ENCODE measurements at places on chromosomes 4 and X.

DNA sequence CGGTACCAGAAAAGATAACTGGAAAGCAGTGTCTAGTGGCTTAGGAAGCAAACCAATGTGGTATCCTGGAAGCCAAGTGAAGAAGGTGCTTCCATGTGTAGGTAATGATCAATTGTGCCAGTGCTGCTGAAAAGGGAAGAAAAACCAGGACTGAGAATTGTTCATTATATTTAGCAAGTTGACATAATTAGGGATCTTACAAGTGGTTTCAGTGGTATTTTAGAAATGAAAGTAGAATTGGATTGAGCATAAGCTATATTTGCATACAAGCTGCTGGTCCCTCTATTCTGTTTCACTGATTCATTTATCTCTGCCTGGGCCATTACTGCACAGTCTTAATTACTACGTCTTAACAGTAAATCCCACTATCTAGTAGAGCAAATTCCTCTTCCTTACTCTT is 32.3 kb downstream of the PRDM8 start:
- no peak for DNase-seq

DNA sequence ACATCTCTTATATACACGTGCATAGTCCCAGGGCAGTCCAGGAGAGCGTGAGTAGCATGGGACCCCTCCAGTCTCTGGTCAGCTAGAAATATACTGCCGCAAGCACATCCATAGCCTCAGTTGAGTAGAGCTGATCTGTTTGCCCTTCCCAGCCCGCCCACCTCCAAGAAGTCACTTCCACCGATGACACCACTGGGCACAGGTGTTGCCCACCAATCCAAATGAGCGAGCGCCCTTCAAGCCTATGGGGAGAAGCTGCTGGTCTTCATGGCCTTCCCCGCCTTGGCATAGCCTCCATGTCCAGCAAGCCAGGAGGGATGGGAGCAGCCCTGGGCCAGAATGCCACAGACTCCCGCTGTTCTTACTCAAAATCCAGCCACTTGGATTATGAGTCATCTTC is 10.2 kb downstream of the DUSP9 start:
- DNase-seq, result no peak

DNA sequence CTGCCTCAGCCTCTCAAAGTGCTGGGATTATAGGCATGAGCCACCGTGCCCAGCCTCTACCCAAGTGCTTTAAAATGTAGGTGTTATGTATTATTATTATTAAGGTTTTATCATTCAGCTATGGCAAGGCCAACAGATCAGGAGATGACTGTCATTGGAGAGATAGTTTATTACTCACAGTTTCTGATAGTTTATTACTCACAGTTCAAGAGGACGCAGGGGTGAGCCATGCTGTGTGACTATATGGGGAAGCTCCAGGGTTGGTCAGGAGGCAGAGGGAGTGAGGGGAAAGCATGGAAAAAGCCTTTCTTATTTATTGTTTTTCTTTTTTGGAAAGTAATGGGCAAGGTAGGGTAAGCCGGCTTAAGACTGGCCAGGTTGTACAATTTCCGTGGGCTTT is 25.4 kb upstream of the ARSD start:
- DNase-seq, result no peak

DNA sequence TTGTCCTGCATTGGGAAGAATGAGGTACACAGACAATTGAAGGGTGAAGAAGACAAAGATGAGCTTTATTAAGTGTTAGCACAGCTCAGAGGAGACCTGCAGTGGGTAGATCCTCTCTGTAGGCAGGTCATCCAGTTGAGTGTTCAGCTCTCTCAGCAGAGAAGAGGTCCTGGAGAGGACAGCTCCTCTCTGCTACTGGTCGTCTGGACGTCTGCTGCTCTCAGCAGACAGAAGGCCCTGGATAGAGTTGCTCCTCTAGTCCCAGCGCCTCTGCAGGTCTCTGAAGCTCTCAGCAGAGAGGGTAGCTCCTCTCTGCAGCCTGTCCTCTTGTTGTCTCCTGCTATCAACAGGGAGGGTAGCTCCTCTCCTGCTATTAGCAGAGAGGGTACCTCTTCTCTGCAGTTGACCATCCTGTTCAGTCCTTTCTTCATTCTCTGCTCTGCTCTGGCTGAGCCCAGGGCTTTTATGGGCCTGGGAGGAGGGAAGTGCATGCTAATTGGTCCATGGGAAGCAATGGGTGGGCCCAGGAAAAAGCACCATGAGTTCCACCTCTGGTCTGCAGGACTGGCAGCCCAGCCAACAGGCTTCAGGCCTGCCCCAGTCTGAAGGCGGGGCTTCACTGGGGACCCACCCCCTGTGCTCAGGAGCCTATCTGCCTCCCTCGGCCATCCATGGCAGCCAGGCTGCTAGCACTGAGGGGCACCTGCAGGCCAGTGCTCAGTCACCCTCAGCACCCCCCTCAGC is 54.1 kb upstream of the IBSP start:
- DNase-seq, result no peak

DNA sequence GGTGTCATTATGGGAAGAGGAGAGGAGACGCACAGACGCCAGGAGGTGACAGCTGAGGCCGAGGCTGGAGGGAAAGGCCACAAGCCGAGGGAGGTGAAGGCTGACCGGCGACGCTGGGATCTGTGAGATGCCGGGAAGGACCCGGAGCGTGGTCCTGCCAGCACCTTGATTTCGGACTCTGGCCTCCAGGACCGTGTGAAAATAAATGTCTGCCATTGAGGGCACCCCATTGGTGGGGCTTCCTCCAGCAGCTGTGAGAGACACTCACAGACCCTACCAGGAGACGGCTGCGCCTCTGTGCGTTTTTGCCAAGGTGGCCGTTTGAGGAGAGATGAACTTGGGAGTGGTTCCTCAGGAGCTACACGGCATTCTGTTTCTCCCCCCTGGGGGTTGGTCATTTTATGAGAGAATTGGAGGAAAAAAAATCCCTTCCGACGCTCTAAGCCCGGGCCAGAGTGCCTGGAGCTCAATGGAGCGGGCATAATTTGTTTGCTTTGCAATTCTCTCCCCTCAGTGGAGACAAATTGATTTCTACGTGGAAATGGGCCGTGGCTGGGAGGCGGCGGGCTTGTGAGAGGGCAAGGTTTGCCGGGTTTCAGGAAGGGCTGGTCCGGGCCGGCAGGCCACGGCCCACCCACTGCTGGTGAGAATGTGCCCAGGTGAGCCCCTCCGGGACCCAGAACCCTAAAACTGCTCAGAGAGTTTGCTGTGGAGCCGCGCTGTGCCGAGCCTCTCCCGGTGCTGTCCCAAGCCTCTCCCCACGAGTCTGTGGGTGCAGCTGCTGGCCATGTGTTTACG is 53.9 kb downstream of the CPZ start:
- DNase-seq, result no peak

- no peak for DNase-seq
Measured at GRCh38 chr4:119678761-119679160, 50.2 kb upstream of the PDE5A start.

DNA sequence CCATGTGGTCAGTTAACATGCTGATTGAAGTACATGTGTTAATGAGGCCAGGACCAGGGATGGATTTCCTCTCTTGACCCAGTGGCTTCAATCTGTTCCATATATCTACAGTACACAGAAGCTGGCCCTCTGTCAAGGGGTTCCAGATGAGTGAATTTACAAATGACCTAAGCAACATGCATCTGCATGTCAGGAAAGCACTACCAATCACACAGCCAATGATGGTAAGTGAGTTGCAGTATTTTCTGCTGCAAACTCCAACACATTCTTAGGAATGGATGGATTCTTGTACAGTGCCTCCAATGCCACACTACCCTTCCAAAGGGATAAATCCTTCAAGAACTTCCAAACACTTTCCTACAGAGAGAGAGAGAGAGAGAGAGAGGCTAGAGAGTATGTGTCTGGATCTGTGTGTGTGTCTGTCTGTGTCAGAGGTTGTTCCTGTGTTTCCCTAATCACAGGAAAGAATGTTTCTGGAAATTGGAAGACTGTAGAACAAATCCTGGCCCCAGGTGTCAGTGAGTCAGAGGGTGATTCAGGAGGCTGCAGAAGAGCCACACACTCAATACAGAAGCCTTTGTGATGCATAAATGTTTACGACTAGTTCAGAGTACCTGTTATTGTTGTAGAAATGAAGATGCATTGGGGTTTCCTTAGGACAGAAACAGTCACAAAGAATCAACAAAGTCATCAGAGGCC is 107.5 kb downstream of the GUCY2F start:
- DNase-seq, result no peak

DNA sequence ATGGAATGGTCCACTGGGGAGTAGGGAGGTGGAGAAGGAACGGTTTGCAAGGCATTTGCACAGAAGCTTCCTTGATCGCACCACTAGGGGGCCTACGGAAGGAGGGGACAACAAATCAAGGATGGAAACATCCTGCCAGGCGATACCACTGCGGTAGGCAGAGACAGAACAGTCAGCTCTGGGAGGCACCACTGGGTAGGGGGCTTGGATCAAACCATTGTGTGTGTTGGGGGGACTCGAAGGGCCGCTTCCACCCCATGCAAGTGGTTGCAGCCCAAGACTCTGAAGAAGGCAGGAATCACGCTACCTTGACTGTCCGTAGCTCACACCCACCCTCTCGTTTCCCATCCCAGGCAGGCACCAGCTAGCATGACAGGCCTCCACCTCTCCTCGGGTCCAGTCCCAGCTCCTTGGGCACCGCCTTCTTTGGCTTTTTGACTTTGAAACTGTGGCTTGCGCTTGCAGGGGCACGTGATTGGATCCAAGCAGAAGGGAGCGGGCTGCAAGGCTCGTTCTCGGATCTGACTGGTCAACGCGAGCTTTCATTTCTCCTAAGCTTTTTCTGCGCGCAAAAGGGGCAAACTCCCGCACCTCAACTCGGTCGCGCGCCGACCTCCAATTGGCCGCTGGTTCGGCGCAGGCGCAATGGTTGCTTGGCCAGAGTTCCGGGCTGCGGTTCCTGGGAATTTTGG is 28.4 kb downstream of the GAGE1 start:
- DNase-seq, result no peak

- DNase-seq, result no peak
Measured at GRCh38 chrX:125405339-125405738, 85.7 kb downstream of the TEX13C start.

DNA sequence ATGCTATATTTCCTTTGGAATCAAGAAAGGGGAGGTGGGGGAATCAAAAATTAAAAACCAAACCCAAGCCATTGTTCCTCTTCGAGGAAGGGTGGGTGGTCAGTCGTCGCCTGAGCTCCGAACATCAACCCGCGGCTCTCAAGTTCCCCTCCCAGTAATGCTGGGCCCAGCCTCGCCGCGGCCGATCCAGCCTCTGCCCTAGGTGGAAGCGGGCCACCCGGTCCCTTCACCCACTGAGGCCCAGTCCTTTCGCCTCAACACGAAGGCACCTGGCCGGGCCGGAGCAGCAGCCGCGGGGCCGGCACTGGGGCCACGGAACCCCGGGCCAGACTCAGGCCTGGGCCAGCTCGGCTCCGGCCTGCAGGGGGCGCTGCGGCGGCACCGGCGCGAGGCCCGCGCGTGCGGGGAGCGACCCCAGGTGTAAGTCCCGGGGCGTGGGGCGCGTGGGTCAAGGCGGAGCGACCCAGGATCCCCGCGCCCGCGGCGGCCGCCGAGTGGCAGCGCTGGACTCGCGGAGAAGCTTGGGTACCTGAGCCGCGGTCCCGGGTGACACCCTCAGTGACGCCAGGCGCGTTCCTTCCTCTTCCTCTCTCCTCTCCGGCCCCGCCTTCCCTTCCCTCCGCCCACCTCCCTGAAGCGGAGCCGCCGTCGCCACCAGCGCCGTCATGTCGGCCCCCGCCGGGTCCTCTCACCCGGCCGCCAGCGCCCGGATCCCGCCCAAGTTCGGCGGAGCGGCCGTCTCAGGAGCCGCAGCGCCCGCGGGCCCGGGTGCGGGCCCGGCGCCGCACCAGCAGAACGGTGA is at the start of gene SEC24B:
Gene SEC24B (plus strand): TSS at position 611 of the 802 bp plus-strand sequence. CDS start 55 bp downstream, at position 666.
- peak; percentile 74 for DNase-seq

GRCh38 chr4:174307694-174308093 is 24.0 kb downstream of the CEP44 start:
- DNase-seq, result no peak

DNA sequence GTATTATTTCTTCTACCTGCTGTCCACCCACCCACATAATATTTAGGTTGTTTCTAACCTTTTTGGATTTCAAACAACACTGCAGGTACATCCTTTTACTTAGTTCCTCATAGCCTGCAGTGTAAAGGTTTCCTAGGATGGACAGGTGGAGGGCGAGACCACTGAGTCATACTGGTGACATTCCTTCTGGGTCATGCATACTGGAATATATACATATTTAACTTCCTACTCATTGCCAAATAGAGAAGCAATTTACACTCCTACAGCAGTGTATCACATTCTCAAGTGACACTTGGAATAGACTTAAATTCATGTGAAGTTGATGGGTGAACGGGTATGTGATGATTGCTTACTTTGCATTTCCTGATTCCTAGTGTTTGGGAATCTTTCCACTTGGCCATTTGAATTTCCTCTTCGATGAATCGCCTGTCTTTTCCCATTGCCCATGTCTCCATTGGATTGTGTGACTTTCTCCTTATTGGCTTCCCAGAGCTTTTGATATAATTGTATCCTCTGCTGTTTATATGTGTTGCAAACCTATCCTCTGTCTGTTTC is 8.2 kb upstream of the PPP2R2C start:
- DNase-seq, result no peak

DNA sequence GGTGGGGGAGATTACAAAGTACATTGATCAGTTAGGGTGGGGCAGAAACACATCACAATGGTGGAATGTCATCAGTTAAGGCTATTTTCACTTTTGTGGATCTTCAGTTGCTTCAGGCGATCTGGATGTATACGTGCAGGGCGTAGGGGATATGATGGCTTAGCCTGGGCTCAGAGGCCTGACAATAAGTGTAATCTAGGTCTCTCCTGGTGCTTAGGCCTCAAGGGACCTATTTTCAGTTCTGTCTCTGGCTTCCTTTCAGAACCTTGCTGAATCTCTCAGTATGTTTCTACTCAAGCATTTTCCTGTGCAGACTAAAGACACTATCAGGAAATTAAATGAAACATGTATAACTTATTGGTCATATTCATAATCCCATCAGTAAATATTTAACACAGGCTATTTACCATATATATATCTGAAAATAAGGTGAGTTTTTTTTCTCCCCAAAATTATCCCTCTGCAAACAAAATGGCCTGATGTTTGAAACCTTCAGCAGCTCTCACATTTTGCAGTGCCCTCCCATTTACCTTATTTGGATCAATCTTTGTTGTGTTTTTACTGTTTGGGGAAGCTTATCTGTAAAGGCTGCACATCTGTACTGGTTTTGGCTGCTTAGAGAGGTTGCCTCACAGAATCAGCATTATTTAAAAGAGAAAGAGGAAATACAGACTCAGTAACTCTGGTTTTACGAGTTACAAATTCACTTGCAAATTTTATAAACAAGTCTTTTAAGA is 2.3 kb upstream of the ZCCHC4 start:
- no peak for DNase-seq

- no peak for DNase-seq
Measured at GRCh38 chr4:185183622-185184281, 20.0 kb downstream of the CFAP97 start.

- no peak for DNase-seq
Measured at GRCh38 chr4:183554878-183555585, 50.2 kb downstream of the ING2 start.

- no peak for DNase-seq
Measured at GRCh38 chr4:140106289-140106844, 47.6 kb downstream of the MAML3 start.

Measured in stimulated activated CD8-positive, alpha-beta memory T cell treated with anti-CD3 and anti-CD28 coated beads, Interleukin-15, amount 100 ng/mL, for 24 hours (primary cell).